ENCODE measurements at places on chromosomes 13 and 19.

- no peak for DNase-seq
Observed at GRCh38 chr19:46691948-46692347, 25.0 kb downstream of the PRKD2 start.

GRCh38 chr19:46466536-46467196 is 4.7 kb downstream of the PNMA8A start:
- DNase-seq = no peak

- DNase-seq = no peak
Observed at GRCh38 chr13:78660495-78660857, 1.5 kb upstream of the OBI1 start.

GRCh38 chr19:34999498-35000337 is at the start of gene GRAMD1A:
Gene GRAMD1A (plus strand): TSS chr19:35000323. CDS start chr19:35000479, 156 bp downstream.
- DNase-seq = no peak

DNA sequence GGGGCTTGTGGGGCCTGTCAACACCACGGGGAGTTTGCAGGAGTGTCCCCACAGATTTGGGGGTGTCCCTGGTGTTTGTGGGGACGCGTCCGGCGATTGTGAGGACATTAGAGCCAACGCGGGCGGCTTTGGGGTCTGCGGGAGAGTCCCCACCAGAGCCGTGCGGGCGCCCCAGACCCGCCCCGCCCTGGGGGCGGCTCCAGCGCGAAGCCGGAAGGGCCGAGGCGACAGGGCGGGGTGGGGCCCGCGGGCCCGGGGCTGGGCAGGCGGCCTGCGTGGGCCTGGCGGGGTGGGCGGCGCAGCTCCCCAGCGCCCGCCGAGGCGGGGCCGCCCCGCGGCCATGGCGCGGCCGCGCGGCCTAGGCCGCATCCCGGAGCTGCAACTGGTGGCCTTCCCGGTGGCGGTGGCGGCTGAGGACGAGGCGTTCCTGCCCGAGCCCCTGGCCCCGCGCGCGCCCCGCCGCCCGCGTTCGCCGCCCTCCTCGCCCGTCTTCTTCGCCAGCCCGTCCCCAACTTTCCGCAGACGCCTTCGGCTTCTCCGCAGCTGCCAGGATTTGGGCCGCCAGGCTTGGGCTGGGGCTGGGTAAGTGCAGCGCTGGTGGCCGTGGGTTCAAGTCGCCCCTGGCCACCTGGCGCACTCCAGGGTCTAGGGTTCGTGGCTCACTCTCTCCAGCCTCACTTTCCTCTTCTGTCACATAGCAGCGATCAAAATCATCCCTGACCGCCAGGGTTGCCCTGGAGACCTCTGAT is 10.3 kb downstream of the PDE4A start:
- DNase-seq = no peak

Measured in esophagus squamous epithelium (tissue), 5 donors.